ENCODE measurements at places on chromosomes 2 and 18. TPM values are rescaled to one million over a fixed set of nuclear protein-coding genes. Genes with fewer than 3 reads are reported as not detected.

GRCh38 chr2:206983161-206983859 is 44.0 kb downstream of the CPO start:
- DNase-seq, result peak; percentile 15

DNA sequence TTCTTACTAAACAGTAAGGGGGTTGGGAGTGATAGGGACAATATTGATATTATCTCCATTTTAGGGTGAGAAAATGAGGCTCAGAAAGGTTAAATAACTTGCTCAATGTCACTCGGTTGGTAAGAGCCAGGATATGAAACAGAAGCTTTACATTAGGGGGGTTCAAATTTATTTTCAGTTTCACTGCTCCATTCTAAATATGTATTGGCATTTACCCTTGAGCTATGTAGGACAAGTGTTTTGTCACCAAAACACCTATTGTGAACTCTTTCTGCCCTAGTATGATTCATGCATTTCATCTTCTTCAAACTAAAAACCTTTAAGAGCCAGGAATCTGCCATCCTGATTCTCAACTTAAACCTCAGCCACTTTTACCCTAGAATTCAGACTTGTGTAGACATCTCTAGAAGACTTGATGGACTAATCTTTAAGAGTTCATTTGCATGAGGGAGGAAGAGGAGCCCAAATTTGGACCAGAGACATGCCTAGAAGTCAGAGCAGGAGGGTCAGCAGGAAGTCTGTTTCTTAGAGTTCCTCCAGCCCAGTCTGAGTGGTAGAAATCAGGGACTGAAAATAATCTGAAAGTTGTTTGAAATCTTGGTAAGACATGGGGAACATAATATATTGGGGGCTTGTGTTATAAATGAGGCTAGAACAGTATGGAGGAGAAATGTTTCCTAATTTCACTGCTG is 129.4 kb upstream of the ATP5MC3 start:
- DNase-seq, result no peak

DNA sequence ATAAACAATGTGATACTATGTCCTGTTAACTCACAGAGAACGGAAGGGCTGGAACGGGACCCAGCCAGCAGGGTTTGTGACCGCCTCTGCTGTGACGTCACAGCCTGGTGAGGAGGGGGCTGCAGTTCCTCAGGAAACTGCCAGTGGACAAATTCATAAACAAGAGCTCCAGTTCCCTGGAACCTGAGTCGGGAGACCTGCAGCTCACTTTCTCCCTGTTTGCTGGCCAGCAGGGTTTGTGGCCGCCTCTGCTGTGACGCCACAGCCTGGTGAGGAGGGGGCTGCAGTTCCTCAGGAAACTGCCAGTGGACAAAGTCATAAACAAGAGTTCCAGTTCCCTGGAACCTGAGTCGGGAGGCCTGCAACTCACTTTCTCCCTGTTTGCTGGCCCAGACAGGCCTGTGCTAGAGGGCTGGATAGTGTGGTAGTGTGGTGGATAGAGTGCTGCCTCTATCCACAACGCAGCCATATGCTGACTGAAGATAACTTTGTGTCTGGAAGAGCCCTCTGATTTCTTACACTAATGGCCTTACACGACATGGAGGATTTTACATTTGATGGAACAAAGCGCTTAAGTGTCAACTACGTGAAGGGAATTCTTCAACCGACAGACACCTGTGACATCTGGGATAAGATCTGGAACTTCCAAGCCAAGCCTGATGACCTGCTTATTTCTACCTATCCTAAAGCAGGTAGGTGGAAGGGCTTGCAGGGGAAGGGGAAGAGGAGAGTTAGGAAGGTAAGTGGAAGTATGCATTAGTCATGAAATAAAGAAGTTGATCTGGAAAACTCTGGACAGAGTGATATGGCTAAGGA is at the start of gene SULT1C4:
TSS of gene SULT1C4 (plus strand) at position 140 of the 816 bp plus-strand sequence. CDS start at position 524, 384 bp downstream.
- peak; percentile 97 for DNase-seq

- no peak for DNase-seq
Measured at GRCh38 chr18:50776383-50776782, 43.4 kb downstream of the MRO start.

DNA sequence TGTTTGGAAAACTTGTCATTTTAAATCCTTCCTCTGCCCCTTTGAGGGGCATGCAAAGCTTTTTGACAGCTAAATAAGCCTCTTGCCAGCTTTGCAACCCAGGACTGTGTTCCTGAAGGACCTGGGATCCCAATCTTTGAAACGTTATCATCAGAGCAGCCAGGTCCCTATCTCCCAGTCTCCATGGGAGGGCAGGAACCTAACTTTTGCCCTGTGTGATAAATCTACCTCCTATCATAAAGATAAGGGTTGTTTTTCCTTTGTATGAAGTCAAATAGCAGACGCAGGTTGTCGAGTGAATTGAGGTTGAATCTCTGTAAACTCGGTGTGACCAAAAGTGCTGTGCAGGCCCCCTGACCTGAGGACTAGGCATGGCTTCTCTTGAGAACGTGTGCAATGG is 30.1 kb downstream of the TPRKB start:
- no peak for DNase-seq

GRCh38 chr2:50515638-50516037 is 516.3 kb downstream of the NRXN1 start:
- DNase-seq, result no peak

DNA sequence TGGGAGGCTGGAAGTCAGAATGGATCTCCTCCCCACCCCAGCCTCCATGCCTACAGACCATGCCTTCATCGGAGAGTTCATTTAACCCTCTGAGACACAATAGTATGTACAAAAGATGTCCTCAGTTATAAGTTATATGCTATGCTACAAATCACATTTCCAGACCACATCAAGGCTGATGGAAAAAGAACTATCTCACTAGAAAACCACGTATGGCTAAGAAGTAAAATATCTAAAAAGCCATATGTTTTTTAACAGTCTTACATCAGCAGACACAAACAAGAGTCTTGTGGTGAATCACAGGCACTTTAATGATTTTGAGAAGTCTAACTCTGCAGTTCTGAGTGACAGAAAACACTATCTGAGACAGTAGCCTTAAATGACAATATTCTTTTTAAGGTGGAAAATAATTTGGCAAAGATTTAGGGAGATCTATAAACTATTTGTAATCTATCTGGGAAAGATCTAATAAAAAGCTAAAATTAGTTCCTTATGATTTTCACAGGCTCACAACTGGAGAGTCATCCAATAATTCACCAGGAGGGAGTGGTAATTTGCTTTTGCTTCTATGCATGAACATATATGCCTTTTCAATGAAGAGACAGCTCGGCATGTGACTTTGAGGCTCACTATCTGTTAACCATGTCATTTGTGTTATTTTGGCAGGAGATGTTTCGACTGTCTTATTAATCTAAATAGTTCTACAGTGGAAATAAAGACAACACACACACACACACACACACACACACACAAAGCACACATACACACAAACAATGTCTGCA is 197.5 kb downstream of the IRS1 start:
- DNase-seq, result no peak

DNA sequence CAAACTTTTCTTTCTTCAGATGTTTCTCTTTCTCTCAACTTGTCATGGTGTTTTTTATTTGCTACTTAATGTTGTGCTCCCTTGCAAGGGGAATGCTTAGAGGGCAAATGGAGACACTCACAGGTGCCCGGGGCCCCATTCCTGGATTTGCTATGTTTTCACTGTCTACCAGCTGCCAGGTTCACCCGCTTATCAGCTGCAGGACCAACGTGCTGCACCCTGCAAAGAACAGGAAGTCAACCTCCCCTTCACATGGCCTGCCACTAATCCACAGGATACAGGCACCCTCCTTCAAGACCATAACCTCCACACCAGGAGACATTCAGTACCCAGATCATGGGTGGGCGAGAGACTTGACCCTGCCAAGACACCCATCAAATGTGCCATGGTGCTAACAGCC is 237.6 kb upstream of the STON1 start:
- DNase-seq, result no peak

Gene PDK1
- total RNA-seq, result 5.2 TPM

Gene RSAD2
- total RNA-seq, result 0.20 TPM

Gene LRATD1
- 9.4 TPM for total RNA-seq

Gene IL1A
- total RNA-seq, result not detected

Gene KCNJ3
- not detected for total RNA-seq

Gene NEUROD1
- not detected for total RNA-seq
